ENCODE measurements at places on chromosomes 1 and 21.

DNA sequence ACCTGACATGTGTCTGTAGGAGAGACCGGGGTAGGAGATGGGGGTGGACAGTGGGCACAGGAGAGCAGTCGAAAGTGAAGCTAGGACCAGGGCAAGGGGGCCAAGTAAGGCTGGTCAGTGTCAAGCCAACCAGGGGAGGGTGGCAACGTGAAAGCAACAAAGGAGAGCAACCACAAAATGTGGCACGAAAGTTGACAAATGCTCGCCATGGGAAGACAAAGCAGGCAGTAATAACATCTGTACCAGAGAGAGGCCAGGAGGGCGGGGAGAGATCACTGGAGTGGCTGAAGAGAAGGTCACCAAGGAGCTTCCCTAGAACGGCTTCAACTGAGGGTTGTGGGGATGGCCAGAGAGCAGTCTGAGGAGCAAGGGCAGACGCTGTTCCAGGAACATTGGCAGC is 17.0 kb downstream of the QSOX1 start:
- no peak for DNase-seq

GRCh38 chr21:35236090-35236489 is 187.0 kb upstream of the RUNX1 start:
- no peak for DNase-seq

DNA sequence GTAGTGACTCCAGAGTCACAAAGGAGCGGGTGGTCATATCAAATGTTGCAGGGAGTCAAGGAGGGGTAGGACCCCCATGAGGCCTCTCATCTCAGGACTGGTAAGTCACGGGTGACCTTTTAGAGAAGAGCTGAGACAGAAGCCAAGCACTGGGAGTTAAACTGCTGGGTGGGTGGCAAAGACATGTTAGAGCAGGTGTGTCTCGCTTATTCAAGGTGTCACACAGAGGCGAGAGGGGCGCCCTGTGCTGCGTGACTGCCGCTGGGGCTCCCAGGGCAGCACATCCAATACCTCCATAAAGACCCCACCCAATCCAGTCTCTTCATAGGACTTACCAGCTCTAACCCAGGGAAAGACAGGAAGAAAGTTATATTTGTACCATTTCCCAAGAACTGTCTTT is 15.2 kb downstream of the CASQ2 start:
- DNase-seq = no peak

- DNase-seq = no peak
These were observed 24.4 kb downstream of the FOXO6 start for GRCh38 chr1:41385398-41386195.

- no peak for DNase-seq
These were observed 41.2 kb downstream of the PRAMEF20 start for GRCh38 chr1:13451399-13451965.

DNA sequence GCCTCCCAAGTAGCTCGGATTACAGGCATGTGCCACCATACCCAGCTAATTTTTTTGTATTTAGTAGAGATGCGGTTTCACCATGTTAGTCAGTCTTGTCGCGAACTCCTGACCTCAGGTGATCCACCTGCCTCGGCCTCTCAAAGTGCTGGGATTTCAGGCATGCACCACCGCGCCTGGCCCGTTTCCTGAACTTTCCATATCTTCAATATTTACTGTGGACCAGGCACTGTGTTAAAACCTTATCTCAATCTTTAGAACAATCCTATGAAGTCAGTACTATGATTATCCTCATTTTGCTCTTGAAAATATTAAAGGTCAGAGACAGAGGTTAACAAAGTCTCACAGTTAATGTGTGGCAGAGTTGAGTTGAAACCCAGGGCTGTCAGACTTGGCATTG is 1.6 kb upstream of the ADCY10 start:
- DNase-seq = no peak

- DNase-seq = no peak
These were observed 859 bp downstream of the IFFO2 start for GRCh38 chr1:18955441-18956192.

- no peak for DNase-seq
These were observed 3.2 kb upstream of the IBA57 start for GRCh38 chr1:228162286-228163006.

GRCh38 chr1:74763807-74764206 is 30.9 kb downstream of the TYW3 start:
- DNase-seq = no peak

GRCh38 chr21:39669485-39669884 is 56.7 kb downstream of the B3GALT5 start:
- no peak for DNase-seq

GRCh38 chr1:164720440-164721227 is 161.7 kb downstream of the PBX1 start:
- no peak for DNase-seq

DNA sequence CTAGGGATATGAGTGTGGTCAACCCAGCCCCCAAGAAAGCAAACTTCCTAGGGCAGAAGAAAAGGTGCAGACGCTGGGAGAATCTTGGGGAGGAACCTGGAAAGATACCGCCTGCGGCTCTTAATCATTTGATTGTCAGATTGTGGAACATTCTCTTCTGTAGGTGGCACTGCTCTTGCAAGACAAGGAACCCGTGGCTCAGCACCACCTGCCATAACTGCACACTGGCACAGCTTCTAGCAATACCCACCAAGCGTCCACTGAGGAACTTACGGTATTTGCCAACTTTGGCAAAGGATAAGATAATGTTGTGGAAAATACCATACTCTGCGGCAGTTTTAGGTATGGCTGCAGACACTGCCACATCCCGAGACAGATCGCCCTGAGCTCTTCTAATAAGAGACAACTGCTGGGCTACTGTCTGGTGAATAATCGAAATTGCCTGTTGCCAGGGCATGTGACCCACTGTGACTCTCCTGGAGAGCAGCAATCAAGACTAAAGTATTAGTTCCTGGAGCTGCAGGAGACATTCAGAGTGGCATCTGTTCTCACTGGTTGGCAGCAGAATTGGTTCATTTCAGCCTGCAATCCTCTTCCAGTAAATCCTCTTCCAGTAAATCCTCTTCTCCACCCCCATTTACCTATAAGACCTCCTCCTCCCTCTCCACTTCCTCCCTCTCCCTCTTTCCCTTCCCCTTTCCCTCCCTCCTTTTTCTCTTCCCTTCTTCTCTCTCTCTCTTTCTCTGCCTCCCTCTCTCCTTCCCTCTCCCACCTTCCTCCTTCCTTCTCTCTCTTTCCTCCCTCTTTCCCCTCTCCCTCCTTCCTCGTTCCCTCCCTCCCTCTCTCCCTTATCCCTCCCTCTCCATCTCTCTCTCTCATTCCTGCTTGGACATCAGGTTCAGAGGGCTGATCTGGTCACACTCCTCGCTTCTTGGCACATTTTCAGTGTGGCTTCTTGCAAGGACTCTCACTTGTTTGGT is 49.7 kb upstream of the B3GALT5 start:
- no peak for DNase-seq

- DNase-seq = no peak
These were observed 199.6 kb downstream of the PDE4B start for GRCh38 chr1:65992165-65992821.

DNA sequence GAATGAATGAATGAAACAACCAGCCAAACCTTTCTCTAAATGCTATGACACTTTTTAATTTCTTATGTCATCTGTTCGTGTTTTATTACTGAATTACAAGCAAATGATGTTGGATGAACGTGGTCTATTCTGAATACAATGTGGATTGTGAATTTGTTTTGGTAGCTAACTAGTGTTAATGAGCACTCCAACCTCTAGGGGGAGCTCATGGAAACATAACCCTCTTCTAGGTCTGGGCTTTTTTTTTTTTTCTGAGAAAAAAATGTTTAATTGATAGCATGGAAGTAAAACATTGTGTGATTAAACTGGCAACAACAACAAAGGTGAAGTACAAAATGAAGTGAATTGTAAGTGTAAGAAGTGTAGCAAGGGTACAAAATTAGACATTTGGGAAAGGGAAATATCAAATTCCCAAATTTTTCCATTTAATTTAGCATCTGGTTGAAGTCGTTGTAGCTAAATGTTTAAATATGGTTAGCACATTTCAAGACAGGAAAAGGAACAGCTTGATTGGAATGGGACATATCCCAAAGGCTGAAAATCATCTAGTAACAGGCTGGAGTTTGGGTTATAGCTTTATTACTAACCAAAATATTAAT is 42.6 kb upstream of the PTGS2 start:
- DNase-seq = no peak

- no peak for DNase-seq
These were observed 56.3 kb upstream of the SLC25A33 start for GRCh38 chr1:9482816-9483572.

GRCh38 chr21:14557413-14557812 is 11.3 kb upstream of the SAMSN1 start:
- DNase-seq = no peak

GRCh38 chr1:109370712-109371340 is 26.9 kb downstream of the SORT1 start:
- no peak for DNase-seq

DNA sequence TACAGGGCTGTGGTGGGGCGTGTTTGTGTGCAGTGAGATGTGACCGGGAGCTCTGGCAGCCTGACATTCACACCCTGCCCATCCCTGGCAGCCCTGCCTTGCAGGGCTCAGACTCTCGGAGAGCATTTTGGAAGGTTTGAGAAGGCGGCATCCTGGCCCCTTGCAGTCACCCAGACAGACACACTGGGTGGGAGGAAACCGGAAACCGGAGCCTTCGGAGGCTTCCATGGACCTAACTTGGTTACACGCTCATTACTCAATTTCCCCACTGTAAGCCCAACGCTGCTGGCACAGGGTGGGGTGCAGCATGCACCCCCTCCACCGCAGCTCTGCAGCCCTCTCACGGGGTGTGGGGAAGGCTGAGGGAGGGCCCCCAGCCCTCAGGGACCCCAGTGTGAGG is 22.2 kb upstream of the RSPO1 start:
- DNase-seq = no peak

- no peak for DNase-seq
These were observed 9.5 kb downstream of the TFF3 start for GRCh38 chr21:42305707-42306147.

DNA sequence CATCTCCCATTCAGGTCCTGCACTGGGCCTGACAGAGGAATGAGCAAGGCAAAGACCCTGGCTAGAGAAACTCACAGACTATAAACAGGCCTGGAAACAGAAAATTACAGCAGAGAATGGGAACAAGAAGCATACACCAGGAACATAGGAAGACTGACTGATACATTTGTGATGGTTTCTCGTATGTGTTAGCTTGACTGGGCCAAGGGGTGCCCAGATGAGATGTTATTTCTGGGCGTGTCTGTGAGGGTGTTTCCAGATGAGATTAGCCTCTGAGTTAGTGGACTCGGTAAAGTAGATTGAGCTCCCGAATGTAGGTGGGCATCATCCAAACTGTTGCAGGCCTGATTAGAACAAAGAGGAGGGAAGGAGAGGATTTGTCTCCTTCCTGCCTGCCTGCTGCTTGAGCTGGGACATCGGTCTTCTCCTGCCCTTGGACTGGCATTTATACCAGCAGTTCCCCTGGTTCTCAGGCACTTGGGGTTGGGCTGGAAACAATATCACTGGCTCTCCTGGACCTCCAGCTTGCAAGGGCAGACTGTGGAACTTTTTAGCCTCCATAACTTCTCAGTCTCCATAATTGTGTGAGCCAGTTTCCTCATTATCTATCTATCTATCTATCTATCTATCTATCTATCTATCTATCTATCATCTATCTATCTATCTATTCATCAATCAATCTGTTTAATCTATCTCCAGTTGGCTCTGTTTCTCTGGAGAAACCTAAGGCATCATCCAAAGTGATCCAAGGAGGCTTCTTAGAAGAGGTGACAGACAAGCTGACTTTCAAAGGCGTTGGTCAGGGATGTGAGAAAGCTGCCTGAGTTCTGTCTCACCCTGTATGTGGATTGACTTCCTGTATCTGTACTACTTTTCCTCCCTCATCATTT is 9.7 kb upstream of the FOXO6 start:
- no peak for DNase-seq

GRCh38 chr1:198155253-198155652 is 1.5 kb upstream of the NEK7 start:
- DNase-seq = no peak

DNA sequence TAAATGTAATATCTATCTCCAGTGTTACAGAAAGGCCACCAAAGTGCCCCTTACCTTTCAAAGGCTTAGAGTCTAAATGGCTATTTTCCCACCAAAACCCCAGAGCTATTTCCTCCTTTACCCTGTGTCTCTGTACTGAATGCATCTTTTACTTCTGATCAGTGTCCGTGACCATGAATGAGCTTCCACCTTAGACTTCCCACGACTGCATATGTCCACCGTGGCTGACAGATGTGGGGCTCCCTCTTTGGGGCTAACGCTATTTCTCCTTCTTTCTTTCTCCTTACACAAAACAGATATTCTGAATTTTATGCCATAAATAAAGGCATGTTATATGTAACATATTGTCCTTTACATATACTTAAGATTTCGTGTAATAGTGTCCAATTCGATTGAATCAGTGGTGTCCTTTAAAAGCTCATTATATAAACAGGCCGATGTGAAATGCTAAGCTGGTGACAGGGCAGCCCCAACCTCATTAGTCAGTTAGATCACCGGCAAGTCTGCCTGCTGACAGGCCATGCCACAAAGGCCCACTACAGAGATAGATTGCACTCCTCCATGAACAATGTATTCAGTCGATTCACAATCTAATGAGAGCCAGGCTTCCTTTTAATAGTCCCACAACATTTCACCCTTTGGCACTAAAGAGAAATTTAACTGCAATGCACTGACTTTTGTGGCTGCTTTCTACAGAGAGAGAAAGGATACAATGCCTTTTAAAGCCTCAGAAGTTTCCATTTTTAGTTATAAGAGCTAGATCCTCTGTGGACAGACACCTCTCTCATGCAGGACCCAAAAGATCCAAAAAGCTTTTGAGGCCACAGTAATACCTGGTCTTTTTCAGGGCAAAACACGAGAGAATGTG is 297.9 kb downstream of the PCP4 start:
- DNase-seq = no peak

- DNase-seq = peak; percentile 41
These were observed 12.4 kb downstream of the KLHDC8A start for GRCh38 chr1:205344066-205344928.

DNA sequence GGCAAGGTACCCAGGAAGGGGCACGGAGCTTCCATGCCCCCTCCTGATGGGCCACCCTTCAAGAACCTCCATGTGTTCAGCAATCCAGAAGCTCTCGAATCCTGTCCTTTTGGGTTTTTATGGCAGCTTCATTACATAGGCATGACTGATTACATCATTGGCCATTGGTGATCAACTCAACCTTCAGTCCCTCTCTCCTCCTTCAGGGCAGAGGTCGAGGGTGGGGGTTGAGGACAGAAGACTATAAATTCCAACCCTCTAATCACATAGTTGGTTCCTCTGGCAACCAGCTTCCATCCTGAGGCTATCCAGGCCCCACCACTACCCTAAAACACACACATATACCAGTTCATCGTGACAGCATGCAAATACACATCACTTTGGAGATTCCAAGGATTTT is 135.7 kb downstream of the ZNF281 start:
- no peak for DNase-seq

GRCh38 chr21:25428537-25428936 is 178.7 kb downstream of the MRPL39 start:
- DNase-seq = no peak

GRCh38 chr1:219367496-219367895 is 193.8 kb downstream of the LYPLAL1 start:
- no peak for DNase-seq

All from stimulated activated CD4-positive, alpha-beta T cell treated with anti-CD3 and anti-CD28 coated beads, TNF-alpha, amount 100 ng/mL, for 24 hours (primary cell).